ENCODE measurements at places on chromosomes 16 and 17. TPM values are rescaled to one million over a fixed set of nuclear protein-coding genes. Genes with fewer than 3 reads are reported as not detected.

- no peak for DNase-seq
Measured at GRCh38 chr17:66627985-66628384, 206.9 kb upstream of the CACNG5 start.

DNA sequence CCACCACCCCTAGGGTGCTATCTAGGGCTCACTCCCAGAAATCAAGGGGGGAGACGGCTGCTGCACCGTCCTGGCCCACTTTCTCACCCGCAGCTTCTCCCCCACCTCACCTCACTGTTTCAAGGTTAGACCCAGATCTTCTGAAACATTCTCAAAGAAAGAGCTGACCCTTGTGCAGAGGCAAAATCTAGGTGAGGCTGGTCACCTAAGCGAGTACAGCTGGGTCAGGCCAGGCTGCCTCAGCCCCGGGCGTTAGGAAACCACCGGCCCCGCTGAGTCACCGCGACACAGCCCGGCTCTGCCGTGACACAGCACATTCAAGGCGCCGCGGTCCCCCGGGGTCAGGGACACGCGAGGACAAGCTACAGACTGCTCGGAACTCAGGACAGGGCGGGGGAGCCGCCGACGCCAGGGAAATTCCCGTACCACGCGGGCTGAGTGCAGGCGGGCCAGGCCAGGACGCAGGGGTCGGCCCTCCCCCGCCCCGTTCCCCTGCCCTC is 27.1 kb downstream of the GNPTG start:
- peak; percentile 65 for DNase-seq

DNA sequence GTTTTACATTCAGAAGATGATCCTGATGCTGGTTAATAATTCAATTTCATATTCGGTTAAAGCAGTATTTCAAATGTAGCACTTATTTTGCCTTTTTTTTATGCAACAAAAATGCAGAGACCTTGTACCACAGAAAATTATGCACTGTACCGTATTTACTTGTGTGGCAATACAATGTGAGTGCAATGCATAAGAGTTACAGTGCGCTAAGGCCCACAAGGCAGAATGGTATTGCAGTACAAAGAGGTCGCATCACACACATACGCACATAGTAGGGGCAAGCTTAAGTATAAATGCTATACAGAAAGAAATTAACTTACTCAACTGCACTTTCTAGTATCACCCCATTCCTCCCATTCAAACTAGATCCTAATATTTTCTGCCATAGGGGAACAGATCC is 103.0 kb downstream of the SYCE1L start:
- no peak for DNase-seq

DNA sequence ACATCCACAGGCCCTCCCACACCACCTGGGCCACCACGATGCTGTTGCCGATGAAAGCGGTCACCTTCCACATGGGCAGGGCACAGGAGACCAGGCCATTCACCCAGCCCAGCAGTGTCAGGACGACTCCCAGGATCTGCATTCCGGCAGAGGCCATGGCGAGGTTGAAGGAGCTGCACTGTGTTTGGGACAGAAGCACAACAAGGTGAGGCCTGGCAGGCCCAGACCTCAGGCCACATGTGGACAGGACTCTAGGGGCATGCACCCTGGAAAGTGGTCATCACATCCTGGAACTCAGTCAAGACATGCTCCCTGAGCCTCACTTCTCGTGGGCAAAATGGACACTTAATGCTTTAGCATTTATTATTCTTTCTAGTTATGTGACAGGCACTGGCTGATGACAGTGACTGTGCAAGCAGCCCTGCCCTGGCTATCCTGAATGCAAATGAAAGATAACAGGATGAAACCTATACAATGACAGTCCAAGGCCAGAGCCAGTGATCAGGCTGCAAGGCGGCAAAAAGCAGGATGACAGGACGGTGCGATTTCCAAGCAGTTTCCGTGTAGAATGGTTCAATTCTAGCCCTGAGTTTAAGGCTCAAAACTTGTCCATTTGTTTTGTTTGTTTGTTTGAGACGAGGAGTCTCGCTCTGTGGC is 2.0 kb downstream of the CLDN6 start:
- DNase-seq: no peak

- no peak for DNase-seq
Measured at GRCh38 chr16:89430436-89431157, 59.8 kb downstream of the ANKRD11 start.

Gene TMEM220
- 1.5 TPM for total RNA-seq

All from neural progenitor cell (in vitro differentiated cells).